GM18507 (cell line): ENCODE measurements at places on chromosomes 13 and 19.
A peak's percentile ranks its signal among the peaks of the same experiment; 100 is the strongest.

DNA sequence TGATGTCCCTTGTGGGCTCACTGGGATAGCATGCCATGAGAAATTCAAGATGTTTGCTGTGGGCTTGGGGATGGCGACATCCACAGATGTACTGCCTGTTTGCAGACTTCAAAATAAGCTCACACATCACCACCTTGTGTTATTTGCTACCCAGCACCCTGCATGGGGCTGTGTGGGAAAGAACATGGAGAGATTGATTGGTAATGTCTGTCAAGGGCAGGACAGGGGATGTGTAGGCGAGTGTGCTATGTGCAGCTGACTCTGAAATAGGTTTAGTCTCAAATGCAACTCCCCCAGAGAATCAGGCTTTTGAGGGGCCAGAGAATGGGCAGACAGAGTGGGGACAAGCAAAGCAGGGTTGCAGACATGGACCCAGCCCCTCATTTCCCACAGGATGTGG lies 24.7 kb downstream of the PNPLA6 start:
- no peak for DNase-seq

GRCh38 chr13:92137520-92137919 lies 739.1 kb downstream of the GPC5 start:
- DNase-seq, result no peak

DNA sequence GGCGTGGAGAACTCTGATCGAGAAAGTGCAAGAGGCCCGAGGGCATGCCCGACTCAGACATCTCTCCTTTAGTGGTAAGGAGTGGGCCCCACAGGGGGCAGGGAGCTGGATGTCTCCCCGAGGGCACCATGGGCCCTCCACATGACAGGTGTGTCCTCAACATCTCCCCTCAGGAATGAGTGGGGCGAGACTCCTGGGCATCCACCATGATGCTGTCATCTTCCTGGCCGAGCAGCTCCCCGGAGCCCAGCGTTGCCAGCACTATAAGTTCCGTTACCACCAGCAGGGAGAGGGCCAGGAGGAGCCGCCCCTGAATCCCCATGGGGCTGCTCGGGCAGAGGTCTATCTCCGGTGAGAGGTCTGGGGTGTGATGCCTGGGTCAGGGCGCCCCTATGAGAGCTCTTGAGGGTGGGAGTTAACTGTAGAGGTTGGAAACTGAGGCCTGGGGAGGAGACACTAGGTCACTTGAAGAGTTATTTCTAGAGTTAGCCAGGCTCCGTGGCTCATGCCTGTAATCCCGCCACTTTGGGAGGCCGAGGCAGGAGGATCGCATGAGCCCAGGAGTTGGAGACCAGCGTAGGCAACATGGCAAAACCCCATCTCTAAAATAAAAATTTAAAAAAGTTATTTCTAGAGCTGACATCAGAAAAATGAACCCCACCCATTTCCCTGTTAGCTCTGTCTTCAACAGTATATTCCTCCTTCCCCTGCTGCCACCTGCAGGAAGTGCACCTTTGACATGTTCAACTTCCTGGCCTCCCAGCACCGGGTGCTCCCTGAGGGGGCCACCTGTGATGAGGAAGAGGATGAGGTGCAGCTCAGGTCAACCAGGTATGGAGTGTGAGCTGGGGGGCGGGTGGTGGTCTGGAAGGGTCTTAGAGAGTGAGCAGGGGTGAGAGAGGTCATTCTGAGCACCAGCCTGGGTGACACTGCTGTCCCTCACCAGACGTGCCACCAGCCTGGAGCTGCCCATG lies 5.1 kb downstream of the IGFLR1 start:
- DNase-seq, result no peak

GRCh38 chr19:52140032-52140710 lies 433 bp upstream of the ZNF616 start:
- peak; percentile 86 for DNase-seq

DNA sequence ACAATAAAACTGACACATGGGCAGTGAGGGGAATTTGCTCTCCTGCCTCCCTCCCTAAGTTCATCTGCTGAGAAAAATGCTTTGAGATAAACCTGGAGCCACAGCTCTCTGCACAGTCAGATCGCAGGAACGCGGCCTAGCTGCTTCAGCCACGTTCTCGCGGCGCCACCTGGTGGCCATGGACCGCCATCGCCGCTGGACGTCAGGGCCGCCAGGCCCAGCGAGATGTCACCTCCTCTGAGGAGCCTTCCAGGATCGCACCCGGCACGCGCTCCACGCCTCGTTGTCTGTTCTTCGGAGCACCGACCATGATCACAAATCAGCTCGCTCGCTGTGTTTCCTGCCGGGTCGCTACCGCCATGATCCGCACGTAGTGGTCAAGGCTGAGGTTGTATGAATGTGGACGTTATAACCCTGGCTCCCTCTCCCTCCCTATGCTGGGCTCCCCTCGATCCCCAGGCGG lies 20.6 kb upstream of the USP29 start:
- DNase-seq, result peak; percentile 12

DNA sequence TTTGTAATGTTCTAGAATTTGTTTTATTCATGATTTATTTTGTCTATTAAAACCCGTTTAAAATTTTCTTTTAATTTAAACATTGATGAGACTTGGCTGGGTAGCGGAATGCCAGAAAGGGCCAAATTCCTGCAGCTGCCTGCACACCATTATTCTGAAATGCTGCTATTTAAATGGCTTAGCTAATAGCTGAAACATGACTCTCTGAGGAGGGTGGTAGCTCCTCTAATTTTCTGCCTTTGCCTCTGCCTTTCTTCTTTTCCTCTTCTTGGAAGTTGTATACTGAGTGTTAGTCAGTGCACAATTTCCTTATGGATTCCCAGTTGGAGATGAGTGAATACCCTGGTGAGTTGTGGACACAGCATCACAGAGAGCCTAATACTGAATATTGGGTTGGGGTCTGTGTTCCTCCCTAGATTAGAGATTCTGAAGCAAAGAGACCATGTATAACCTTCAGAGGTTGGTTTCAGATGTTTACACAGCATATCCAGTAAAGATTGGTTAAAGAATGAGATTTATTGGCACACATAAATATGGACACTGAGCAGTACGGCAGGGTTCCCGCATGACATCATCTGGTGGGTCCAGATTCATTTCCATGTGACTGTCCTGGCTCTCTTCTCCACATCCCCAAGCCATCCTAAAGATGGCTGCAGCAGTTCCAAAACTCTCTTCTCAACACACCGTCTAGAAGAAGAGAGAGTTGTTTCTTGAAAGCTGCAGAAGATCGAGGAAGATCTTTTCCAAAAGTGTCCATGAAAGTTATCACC lies 55.9 kb downstream of the MTUS2 start:
- no peak for DNase-seq

DNA sequence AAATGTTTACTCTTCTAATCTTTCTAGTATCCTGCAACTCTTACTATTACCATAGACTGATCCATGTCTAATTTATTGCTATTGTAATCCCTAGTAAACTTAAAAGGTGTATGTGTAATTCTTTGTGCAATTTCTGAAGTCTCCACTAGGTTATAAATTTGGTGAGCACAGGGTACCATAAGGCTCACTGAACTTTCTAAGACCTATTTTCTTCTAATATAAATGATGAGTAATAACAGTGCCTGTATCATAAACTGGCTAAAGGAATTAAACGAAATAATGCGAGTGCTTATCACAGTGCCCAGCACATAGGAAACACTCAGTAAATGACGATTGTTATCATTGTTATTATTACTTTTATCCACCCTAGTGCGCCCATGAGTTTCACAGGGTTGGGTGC lies 119.1 kb downstream of the KLF12 start:
- DNase-seq, result no peak

GRCh38 chr19:49149652-49150105 lies 5.5 kb downstream of the HRC start:
- DNase-seq, result no peak

- peak; percentile 28 for DNase-seq
Measured at GRCh38 chr13:77565635-77566034, 30.1 kb downstream of the SCEL start.

- no peak for DNase-seq
Measured at GRCh38 chr13:32530841-32531253, 7.7 kb downstream of the N4BP2L2 start.

DNA sequence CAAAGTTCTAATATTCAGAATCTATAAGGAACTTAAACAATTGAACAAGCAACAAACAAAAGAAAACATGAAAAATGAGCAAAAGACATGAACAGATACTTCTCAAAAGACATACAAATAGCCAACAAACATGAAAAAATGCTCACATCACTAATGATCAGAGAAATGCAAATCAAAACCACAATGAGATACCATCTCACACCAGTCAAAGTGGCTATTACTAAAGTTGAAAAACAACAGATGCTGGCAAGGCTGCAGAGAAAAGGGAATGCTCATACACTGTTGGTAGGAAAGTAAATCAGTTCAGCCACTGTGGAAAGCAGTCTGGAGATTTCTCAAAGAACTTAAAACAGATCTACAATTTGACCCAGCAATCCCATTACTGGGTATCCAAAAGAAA lies 74.3 kb downstream of the CRYL1 start:
- DNase-seq, result no peak

GRCh38 chr19:8638078-8638619 lies 7.7 kb downstream of the NFILZ start:
- no peak for DNase-seq

DNA sequence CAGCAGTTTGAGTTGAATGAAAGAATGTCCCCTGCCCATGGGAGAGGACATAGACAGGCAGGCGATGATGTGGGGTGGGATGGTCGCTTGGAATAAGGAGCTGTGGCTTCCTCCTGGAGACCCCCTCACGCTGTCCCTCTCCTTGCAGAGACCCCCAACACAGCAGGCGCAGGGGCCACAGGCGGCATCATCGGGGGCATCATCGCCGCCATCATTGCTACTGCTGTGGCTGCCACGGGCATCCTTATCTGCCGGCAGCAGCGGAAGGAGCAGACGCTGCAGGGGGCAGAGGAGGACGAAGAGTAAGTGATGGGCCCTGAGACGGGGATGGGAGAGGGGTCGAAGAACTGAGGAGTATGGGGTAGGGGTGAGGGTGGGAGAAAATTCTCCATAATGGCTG lies 9.0 kb upstream of the TOMM40 start:
- DNase-seq, result no peak

GRCh38 chr19:41161903-41162302 lies 31.1 kb upstream of the CYP2S1 start:
- no peak for DNase-seq

GRCh38 chr13:95573221-95573620 lies 20.7 kb downstream of the CLDN10 start:
- DNase-seq, result no peak

GRCh38 chr19:33300894-33301143 lies 1.5 kb downstream of the CEBPA start:
- no peak for DNase-seq

DNA sequence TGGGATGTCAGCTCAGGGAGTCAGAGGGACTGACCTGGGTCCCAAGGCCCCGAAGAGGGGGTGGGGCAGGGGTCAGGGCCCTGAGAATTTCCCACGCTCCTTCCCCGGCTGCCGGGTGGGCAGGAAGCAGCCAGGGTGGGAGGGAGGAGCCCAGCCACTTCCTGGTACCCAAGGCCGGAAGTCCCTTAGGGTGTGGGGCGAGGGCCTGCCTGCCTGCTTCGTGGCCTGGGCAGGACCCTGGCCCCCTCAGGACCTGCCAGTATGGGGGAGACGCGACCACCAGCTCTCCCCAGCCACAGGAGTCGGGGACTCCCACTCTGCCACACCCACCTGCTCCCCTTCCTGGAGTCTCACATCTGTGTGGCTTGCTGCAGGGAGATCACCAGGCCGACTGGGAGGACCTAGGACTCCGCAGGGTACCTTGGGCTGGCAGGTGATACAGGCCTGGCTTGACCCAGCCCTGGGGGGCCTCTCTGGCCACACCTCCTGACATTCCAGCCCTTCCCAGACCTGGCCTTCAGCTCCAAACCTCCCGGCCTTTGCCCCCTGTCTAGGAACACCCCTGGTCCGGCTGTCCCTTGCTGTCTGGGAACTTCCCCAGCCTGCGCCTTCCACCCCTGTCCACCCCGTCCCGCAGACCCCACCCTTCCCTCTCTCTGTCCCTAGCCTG lies 9.8 kb upstream of the CIRBP start:
- no peak for DNase-seq

DNA sequence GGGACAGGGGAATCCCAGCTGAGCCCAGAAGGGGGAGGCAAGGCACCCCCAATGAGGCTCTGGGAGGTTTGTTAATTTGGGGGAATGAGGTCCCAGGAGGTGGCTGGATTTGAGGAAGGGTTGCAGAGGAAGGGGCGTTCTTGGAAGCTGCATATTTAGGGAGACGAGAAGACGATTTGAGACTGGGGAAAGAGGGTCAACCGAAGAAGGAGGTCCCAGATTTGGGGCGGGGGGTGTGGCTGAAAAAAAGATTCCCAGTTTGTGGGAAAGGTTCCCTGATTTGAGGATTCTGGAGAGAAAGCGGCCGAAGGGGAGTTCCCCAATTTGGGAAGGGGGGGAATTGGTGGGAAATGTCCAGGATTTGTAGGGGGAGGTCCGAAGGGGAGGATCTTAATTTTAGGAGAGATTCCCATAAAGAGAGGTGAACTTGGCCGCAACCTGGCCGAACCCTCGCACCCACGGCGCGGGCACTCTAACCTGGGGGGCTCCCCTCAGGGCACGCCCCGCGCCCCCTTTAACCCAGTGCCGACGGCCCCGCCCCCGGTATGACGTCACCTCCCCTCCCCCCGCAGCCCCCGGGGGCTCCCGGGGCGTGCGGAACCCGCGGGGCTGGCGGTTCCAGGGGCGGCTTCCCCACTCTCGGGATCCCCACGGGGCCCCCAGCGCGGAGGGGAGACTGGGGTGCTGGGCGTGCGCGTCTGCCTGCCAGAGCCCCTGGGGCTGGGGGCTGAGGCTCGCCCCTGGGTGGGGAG lies 1.2 kb downstream of the PTPRS start:
- DNase-seq, result no peak

DNA sequence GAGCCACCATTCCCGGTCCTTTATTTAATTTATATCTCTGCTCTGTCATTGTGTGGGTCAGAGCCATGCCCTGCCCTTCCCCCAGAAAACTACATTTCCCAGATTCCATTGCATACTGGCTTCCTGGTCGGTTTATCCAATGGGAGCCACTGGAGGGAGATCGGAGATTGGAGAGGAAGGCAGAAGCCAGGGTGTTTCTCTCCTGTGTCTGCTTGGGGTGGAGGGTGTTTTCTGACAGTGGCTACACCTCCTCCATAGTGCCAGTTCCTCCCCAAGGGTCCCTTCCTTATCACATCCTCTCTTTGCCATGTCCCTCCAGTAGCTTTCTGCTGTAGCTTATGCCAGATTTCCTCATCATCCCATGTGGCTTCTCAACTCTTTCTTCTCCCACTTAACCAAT lies 19.0 kb downstream of the OLFM2 start:
- DNase-seq, result no peak
